HFF-Myc (cell line): ENCODE measurements at places on chromosomes 6 and 20.

GRCh38 chr20:58698741-58699622 is 6.4 kb downstream of the NPEPL1 start:
- no peak for DNase-seq

GRCh38 chr20:12773936-12774335 is 234.8 kb upstream of the SPTLC3 start:
- no peak for DNase-seq

- DNase-seq, result no peak
Observed at GRCh38 chr6:14309951-14310445, 192.4 kb downstream of the CD83 start.

DNA sequence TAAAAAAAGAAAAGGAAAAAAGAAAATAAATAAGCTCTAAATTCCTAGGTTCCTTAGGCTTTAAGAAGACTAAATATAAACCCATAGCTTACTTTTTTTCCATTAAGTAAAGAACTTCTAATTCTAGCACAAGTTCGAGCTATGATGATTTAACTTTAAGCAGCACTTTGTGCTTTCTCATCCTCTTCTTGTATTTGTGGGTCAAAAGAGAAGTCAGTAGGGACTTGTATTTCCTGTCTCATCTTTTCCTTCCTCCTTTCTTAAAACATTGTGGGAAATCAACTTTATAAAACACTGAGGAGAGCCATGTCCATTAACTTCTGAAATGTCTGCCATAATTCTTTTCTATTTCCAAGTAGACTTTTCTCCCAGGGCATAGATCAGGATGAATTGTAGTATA is 637.7 kb upstream of the CITED2 start:
- DNase-seq, result no peak

DNA sequence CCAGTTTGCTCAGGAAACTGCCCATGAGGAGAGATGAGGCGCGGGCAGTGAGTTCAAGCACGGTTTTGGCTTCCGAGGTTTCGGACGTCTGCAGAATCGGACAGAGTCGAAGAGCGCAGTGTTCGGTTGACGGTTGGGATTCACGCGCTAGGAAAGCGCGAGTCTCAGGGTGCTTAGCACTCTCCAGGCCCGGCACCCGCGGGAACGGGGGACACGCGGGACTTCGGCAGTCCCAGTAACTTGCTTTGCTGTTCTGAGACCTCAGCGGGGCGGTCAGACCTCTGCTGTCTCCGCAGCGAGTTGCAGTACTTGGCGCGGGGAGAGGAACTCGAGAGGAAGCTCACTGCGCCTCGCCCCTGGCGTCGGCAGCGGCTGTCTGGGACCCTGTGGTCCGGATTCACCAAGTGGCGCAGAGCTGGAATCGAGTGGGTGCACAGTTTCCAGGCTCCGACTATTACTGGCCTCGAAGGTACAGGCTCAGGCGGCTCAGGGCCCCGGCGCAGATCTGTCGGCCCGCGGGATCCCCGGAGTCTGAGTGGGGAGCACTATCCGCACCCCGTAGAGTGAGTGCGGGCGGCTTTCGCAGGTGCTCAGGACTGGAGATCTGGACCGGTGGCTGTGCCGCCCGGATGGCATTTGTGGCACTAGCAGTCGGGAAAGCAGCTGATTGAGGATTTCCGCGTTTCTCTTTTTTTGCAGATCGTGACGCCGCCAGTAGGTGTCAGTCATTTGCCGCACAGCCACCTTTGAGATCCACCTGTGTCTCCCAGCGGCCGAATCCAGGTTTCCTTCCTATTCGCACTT is at the start of gene POM121L2:
POM121L2 (minus strand) TSS at position 128 of the 804 bp plus-strand sequence; CDS start at position 25, 103 bp downstream.
- no peak for DNase-seq

DNA sequence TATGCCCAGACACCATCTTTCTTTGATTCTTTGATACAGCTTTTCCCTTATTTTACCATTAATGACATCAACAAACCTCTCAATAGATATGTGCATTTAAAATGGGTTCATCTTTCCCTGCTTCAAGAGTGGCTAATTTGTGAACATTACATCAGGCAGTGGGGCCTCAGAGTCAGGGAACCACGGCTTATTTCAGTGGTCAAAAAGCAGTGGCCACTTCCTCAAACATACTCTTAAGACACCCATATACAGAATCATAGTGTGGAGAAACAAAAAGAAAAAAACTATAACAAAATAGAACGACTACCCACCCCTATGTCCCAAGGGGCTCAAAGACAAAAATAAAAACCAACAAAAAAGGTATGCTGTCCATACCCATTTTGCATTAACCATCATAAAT is 12.9 kb downstream of the SALL4 start:
- DNase-seq, result no peak

DNA sequence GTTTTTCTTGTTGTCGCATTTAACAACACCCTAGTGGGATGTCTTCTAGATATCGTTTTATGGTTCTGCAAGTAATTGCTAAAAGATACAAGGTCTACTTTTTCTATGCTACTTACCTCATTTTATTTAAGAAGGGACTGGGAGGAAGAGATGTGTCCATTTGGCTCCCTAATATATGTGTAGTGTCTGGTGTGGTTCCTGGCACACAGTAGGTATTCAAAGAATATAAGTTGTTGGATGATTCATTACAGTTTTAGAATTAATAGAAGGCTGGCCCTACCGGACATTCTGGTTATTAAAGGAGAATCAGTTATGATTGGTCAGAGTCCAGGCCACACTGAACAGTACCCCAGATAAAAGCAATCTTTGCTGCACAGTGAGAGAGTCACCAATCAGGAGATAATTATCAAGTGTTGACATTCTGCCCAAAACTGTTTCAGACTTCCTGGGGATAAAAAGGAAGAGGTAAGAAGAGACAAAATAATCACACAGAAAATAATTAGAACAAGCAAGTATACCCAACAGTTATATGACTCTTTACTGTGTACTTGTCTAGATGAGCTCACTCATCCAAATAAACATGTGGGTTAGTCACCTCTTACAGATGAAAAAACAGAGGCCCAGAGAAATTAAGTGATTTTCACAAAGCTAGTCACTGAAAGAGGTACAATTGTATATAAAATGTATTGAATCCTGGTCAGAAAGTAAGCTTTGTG is 7.0 kb downstream of the TMEM244 start:
- DNase-seq, result no peak

DNA sequence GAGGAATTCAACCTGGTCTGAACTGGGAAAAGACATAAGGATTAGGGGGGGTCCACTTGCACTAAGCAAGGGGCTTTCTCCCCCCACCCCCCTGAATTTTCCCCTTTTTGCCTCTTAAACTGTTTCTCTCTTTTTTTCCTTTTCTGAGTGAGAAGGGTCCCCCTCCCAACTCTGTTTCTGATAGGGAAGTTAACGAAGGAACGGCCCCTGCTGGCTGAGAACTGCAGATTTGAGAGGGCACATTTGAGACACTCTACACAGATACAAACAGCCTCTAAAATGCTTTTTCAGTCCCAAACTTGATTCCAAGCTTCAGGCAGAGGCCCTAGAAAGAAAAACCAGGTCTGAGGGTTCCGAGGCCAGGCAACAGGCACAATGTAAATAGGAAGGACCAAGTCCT is 91.7 kb downstream of the JARID2 start:
- DNase-seq, result no peak

- no peak for DNase-seq
Observed at GRCh38 chr20:13739731-13740649, 44.7 kb downstream of the ESF1 start.

DNA sequence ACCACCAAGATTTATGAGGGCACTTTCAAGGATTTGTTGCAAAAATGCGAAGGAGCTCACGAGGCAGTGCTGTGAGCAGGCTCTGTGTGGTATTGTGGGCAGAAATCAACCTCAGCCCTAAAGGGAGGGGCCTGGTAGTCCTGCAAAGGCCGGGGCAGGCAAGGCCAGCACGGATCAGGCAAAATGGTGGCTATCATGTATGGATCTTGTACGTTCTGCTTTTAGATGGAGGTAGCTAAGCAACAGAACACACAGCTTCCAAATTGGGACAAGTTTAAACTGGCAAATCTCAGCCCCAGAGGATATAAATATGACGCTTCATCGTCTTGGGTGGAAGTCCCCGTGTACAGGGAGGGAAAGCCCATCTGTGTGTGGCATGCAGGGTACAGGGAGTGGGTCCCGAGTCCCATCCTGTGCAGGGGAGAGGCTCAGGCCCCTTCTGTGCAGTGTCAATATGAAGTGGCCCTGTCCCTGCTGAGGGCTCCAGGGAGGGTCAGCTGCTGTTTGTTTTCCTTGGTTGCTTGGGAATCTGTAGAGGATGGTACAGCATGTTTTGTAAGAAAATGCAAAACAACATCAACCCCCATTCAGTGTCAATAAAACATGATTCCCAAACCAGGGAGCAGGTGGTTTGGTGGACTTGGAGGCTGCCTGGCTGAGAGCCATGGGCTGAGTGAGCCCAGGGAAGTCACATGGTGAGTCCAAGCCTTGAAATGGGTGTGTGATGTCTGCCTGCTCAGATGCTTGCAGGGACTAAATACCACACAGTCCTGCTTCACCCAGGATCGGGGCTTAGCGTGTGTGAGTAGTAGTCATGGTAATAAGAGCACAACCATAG is 113.0 kb downstream of the SYCP2 start:
- DNase-seq, result no peak

- DNase-seq, result no peak
Observed at GRCh38 chr6:157804448-157805327, 18.4 kb upstream of the SNX9 start.

DNA sequence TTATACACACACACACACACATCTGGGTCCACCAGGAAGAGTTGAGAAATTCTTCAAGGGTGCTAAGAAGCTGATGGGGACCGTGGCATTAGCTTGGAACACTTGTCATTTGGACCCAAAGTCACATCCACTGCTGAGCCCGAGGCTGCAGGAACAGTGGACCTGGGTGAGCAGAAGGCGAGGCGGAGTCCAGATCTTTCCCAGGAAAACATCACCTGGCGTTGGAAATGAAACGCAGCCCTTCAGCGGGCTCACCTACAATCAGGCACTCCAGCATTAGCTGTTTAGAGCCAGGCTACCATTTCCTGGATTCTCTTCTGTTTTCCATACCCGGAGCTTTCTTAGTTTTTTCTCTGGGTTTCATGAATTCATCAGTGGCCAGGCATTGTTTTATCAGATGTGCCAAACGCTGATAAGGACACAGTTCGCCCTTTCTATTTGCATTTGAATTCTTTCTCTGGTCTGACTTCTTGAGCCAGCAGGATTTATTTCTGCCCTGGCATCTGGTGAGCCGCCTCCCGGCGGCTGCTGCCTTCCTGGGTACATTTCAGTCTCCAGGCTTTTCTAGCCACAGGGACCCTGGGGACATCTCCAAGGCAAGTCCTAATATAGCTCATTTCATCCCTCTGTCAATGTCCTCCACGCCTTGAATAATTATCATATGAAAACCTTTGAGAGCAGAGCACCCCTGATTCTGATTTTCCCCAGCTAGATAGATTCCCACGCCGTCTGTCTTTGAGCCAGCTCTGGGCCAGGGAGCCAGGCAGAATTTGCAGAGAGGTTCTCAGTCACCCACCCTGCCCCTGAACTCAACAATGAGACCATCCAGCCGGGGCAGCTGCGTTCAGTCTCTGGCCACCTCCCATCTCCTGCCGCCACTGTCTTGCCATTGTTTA is 170.9 kb downstream of the TTLL2 start:
- DNase-seq, result no peak

DNA sequence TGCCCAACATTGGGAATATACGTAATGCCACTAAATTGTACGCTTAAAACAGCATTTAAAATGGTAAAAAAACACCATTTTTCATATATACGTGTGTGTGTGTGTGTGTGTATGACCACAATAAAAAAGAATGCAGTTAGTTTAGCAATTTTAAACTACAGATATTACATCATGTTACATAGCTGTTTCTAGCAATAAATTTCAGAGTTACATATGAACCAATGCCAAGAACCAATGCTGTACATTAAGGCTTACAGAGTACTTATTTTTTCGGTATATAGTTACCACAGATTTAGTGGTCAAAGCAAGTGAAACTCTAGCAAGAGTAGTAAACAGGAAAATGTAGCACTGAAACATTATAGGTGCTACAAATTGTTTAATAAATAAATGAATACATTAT is 119.3 kb downstream of the PDE10A start:
- DNase-seq, result no peak
